ENCODE measurements at places on chromosomes 6 and 20.
A peak's percentile ranks its signal among the peaks of the same experiment; 100 is the strongest.

GRCh38 chr6:81750200-81750599, 2.3 kb downstream of the TENT5A start:
- no peak for DNase-seq

- no peak for DNase-seq
Observed at GRCh38 chr6:106684011-106684410, 54.6 kb downstream of the QRSL1 start.

GRCh38 chr6:140346428-140346827, 972.0 kb upstream of the CITED2 start:
- DNase-seq: peak; percentile 55

DNA sequence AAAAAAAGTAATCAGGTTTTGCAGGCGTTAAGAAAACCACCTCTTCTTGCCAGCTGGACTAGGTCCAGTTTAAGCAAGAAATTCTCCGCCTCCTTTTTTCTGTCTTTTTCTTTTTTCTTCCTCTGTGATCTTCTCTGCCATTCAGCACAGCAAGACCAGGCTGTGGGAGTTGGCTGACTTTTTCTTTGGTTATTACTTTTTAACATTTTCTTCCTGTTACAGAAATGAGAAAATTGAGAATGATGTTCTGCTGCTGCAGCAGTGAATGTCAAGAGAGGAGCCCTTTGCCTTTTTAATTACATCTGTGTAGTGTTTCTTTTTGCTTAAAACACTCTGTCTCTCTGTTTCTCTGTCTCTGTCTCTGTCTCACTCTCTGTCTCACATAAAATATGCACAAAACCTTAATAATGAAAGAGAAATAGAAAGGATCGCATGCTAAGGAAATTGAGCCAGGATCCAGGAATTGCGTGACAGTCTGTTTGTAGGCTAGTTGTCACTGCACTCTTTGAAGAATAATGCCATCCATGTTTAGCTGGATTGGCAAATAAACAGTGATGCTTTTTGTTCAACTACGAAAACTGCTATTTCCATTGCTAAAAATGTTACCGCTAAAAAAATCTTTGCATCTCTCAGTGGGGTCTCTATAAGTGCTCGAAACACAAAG, 103.2 kb upstream of the SUPT3H start:
- peak; percentile 70 for DNase-seq

- peak; percentile 95 for DNase-seq
Observed at GRCh38 chr6:26251354-26252076, 113.5 kb upstream of the BTN3A2 start.

Measured in mesenchymal stem cell (in vitro differentiated cells and primary cell).